ENCODE measurements at places on chromosomes 7 and 10.

GRCh38 chr10:117186832-117187615 is 10.3 kb upstream of the KCNK18 start:
- DNase-seq = no peak

GRCh38 chr7:1922071-1922869 is 252.2 kb downstream of the ELFN1 start:
- DNase-seq = no peak

DNA sequence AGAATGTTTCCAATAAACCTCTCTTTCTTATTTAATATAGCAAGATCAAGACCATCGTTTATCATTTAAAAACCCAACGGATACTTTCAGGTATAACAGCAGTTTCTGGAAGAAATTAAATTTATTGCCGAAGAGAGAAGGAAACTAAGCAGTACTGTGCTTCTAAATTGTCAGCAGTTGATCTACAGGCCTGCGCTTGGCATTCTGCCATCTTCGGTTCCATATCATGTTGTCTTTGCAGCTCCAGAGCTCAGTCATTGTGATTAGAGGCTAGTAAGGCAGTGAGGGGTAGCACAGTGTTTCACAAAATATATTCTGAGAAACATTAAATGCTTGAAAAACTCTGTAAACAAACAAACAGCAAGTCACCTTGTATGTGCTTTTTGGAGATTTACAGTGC is 301.3 kb downstream of the REEP3 start:
- DNase-seq = no peak

- no peak for DNase-seq
Observed at GRCh38 chr7:134703782-134704181, 57.1 kb downstream of the BPGM start.

DNA sequence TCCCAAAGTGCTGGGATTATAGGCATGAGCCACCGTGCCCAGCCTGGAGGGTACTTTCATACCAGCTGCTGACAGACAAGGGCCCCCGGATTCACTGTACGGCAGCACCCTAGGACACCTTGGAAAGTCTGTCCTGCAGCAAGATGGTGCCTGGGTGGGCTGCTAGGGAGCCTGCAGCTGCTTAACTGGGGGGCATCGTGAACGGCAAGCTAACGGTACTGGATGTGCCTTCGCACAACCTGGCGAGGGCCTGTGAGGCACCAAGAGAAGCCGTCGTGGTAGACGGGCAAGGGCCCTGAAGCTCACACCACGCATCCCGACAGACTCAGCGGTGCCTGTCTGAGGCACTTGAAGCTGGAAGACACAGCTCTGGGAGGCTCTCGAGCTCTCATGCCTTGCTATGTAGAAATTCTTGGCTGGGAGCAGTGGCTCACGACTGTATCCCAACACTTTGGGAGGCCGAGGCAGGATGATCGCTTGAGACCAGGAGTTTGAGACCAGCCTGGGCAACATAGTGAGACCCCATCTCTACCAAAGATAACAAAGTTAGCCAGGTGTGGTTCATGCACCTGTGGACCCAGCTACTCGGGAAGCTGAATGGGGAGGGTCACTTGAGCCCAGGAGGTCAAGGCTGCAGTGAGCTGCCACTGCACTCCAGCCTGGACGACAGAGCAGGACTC is 9.4 kb downstream of the BRAT1 start:
- no peak for DNase-seq

GRCh38 chr10:7606951-7607404 is 59.8 kb downstream of the ITIH5 start:
- no peak for DNase-seq

- DNase-seq = no peak
Observed at GRCh38 chr7:131616487-131617200, 60.2 kb upstream of the PODXL start.
